Keratinocyte (primary cell): ENCODE measurements at places on chromosomes 2 and 18. TPM values are rescaled to one million over a fixed set of nuclear protein-coding genes. Genes with fewer than 3 reads are reported as not detected.

PFN4 gene
- polyA plus RNA-seq, result 0.14 to 0.28 TPM (median 0.16 TPM) in 3 replicates

LIMS4 gene
- polyA plus RNA-seq, result 0.24 to 0.58 TPM (median 0.25 TPM) in 3 replicates

FIGLA gene
- polyA plus RNA-seq, result not detected in 3 replicates

DNA sequence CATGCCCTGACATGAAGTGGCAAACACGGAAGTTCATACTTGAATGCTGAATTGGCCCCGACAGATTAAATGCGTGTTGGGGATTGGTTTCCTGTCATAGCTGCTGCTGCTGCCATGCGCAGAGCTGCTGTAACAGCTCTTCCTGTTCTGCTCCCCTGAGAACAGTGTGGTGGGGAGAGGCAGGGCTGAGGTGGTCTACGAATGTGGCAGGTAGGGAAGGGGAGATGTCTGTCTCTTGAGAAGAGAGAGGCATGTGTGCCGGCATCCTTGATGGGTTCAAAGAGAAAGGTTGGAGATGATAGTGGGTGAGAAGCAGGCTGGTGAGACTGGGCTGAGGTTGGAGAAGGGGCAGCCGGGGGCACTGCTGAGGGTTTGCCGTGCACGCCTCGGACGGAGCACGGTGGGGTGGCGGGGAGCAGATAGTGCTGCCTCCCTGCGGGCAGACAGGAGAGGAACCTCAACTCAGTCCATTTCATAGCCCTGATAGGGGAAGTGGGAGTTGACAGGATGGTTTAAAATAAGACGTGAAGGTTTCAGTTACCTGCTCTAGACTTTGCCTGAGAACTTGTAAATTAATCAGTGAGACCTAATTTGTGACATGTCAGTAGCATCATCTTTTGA, 46.1 kb downstream of the TMEM185B start:
- H3K27me3 ChIP-seq, result no peaks in the 10 kb centered on the region
- peaks cover 22% of the 10 kb centered on the region for H3K4me1 ChIP-seq
- peaks cover 4% of the 10 kb centered on the region for H3K36me3 ChIP-seq
- DNase-seq, result peak; percentile 50
- peak overlapping the region; percentile 62 for H3K27ac ChIP-seq

- H3K27me3 ChIP-seq, result no peaks in the 10 kb centered on the region
- no peak overlapping the region for H3K4me3 ChIP-seq
- H3K36me3 ChIP-seq, result no peaks in the 10 kb centered on the region
- no peak overlapping the region for H3K27ac ChIP-seq
- H3K4me1 ChIP-seq, result peaks cover 8% of the 10 kb centered on the region
Measured at GRCh38 chr2:238097988-238098871, 1.9 kb upstream of the ESPNL start.

NEU4 gene
- polyA plus RNA-seq, result not detected in 3 replicates

DYNAP gene
- 0.07 TPM in 1 of 3 replicates, not detected in the others for polyA plus RNA-seq

- no peak overlapping the region for H3K27ac ChIP-seq
- H3K4me3 ChIP-seq, result no peak overlapping the region
- no peaks in the 10 kb centered on the region for H3K4me1 ChIP-seq
- no peak for DNase-seq
- H3K36me3 ChIP-seq, result no peaks in the 10 kb centered on the region
Measured at GRCh38 chr2:241072151-241072550, 29.9 kb downstream of the MTERF4 start.

GRCh38 chr2:160576054-160576499, 82.5 kb upstream of the RBMS1 start:
- no peak for DNase-seq
- H3K36me3 ChIP-seq, result no peaks in the 10 kb centered on the region
- no peaks in the 10 kb centered on the region for H3K27me3 ChIP-seq
- H3K4me1 ChIP-seq, result peaks cover 29% of the 10 kb centered on the region
- H3K27ac ChIP-seq, result peak overlapping the region; percentile 50
- H3K4me3 ChIP-seq, result no peak overlapping the region

- peaks cover 8% of the 10 kb centered on the region for H3K4me1 ChIP-seq
- no peak overlapping the region for H3K27ac ChIP-seq
- no peaks in the 10 kb centered on the region for H3K36me3 ChIP-seq
Measured at GRCh38 chr2:219570194-219570923, 980 bp downstream of the OBSL1 start.

- no peaks in the 10 kb centered on the region for H3K36me3 ChIP-seq
- H3K4me3 ChIP-seq, result no peak overlapping the region
- no peaks in the 10 kb centered on the region for H3K27me3 ChIP-seq
Measured at GRCh38 chr2:206713746-206714145, 4.5 kb downstream of the DYTN start.

GRCh38 chr2:201362396-201362795, 5.3 kb upstream of the FLACC1 start:
- peaks cover 1% of the 10 kb centered on the region for H3K36me3 ChIP-seq
- no peaks in the 10 kb centered on the region for H3K27me3 ChIP-seq
- no peak for DNase-seq
- H3K4me1 ChIP-seq, result peaks cover 4% of the 10 kb centered on the region
- no peak overlapping the region for H3K4me3 ChIP-seq

DNA sequence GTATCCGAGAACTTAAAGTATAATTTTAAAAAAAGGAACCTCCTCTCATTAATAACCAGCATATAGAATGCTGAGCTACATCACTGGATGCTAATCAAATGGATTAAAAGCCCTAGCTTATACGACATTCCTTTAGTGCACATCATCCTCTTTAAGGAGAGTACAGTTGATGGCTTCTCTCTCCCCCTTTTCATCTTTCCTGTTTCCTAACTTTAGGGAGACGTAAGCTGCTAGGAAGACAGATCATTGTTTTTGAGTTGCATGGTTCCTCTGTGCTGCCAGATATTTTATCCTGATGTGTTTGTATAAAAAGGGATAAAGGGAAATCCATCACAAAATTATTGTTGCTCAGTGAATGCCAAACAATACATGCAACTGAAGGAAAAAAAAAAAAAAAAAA, 94.2 kb downstream of the SLC8A1 start:
- no peak overlapping the region for H3K4me3 ChIP-seq
- H3K4me1 ChIP-seq, result no peaks in the 10 kb centered on the region
- no peaks in the 10 kb centered on the region for H3K27me3 ChIP-seq
- DNase-seq, result no peak
- H3K27ac ChIP-seq, result no peak overlapping the region

DNA sequence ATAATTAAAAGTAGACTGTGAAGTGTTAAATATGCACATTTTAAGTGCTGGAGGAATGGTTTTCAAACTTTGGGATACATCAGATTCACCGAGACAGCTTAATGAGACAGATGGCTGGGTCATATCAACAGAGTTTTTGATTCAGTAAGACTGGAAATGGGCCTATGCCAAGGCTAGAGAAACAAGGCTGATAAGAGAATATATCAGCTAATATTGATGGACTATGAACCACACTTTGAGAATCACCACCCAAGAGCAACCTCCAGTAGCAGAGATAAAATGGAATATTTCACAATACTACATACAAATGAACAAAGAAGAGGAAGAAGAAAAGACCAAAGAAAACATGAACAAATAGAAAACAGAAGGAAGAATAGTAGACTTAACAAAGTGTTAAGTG, 450.2 kb upstream of the KLHL29 start:
- no peaks in the 10 kb centered on the region for H3K27me3 ChIP-seq
- H3K27ac ChIP-seq, result no peak overlapping the region
- DNase-seq, result no peak
- H3K4me3 ChIP-seq, result no peak overlapping the region

EGR4 gene
- not detected in 3 replicates for polyA plus RNA-seq

GRCh38 chr2:14735696-14736095, 103.2 kb downstream of the LRATD1 start:
- no peak overlapping the region for H3K4me3 ChIP-seq
- H3K4me1 ChIP-seq, result no peaks in the 10 kb centered on the region
- no peak overlapping the region for H3K27ac ChIP-seq

GRCh38 chr2:219285373-219285735, 6.2 kb downstream of the DNAJB2 start:
- H3K36me3 ChIP-seq, result peaks cover 23% of the 10 kb centered on the region
- H3K4me3 ChIP-seq, result peak overlapping the region; percentile 52
- H3K27ac ChIP-seq, result peak overlapping the region; percentile 65
- H3K27me3 ChIP-seq, result no peaks in the 10 kb centered on the region

DNA sequence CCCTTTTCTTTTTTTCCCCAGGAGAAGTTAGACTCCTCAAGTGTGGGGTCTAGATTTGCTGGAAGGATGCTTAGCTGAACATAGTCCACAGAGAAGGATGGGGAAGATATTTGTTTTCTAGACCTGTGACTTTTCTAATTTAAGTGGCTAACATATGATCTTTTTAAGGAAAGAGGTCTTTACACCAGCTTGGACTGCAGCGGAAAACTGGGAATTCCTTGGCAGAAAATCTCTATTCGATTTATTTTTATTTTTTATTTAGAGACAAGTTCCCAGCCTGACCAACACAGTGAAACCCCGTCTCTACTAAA, 148.4 kb downstream of the MYCN start:
- DNase-seq, result no peak
- H3K27ac ChIP-seq, result no peak overlapping the region
- H3K4me3 ChIP-seq, result no peak overlapping the region
- no peaks in the 10 kb centered on the region for H3K36me3 ChIP-seq
- no peaks in the 10 kb centered on the region for H3K4me1 ChIP-seq

DNA sequence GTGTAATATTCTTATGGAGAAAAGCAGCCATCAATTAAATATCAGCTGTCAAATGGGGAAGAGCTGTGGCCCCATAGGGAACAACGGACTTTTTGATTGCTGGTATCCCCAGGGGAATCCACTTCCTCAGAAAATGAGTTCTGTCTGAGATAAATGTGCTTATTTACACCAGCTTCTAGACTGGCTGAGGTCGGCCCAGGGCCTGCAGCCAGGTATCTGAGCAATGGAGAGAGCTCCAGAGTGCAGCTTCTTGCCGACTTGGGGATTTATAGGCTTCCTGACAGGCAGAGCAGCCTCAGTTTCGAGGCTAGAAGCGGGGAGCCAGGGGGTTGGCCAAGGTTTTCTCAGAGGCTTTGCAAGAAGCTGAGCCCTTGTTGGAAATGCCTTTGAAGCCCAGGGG, 67.2 kb downstream of the MCFD2 start:
- H3K27ac ChIP-seq, result no peak overlapping the region
- peaks cover 60% of the 10 kb centered on the region for H3K4me1 ChIP-seq
- no peaks in the 10 kb centered on the region for H3K27me3 ChIP-seq
- H3K4me3 ChIP-seq, result no peak overlapping the region

DNA sequence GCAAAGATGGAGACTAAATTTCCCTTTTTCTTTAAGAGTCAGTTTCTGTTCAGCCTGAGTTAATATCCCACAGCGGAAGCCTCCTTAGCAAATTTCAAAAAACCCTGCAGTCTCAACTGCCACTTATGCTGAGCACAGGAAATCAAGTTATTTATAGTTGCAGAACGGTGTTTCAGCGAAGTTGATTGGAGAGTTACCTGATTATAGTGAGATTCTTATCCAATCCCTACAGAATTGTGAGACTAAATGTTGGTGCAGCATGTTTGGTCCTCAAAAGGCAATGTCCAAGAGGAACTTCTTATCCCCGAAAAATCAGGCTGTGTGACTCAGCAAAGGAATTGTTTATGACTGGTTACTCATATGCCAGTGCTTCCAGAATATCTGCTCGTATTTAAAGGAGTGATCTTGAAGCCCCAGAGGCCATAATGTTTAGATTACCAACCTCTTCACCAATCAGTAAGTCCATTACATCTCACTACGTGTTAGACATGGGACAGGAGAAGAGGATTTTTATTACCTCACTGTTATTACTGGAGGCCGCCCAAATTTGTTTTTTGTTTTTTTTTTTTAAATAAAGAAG, 67.9 kb downstream of the LRRFIP1 start:
- no peaks in the 10 kb centered on the region for H3K27me3 ChIP-seq
- peak; percentile 85 for DNase-seq
- peak overlapping the region; percentile 100 for H3K27ac ChIP-seq

NPPC gene
- polyA plus RNA-seq, result not detected in 3 replicates

GRCh38 chr2:107685421-107685986, 141.2 kb upstream of the RGPD4 start:
- H3K36me3 ChIP-seq, result no peaks in the 10 kb centered on the region
- H3K4me3 ChIP-seq, result no peak overlapping the region
- no peaks in the 10 kb centered on the region for H3K4me1 ChIP-seq
- no peak for DNase-seq

DNA sequence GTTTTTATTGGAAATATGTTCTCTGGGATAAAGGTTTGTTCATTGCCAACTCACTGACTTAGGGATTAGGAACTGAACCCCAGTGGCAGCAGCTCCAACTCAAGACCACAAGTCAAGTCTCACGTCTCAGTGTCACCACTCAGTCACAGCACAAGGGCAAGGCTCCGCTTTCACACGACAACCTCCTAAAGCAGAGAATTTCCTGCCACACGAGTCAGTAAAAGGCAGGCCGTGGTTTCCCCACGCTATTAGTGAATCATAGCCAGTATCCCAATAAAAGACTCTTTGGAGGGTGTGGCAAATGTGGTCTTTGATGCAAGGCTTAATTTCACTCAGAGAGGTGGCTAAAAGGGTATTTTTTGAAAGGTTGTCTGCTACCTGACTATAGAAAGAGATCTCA, 57.6 kb downstream of the PIEZO2 start:
- no peaks in the 10 kb centered on the region for H3K27me3 ChIP-seq
- no peaks in the 10 kb centered on the region for H3K4me1 ChIP-seq

- H3K4me1 ChIP-seq, result peaks cover 47% of the 10 kb centered on the region
- peak; percentile 71 for DNase-seq
- H3K4me3 ChIP-seq, result peak overlapping the region; percentile 90
- peaks cover 10% of the 10 kb centered on the region for H3K36me3 ChIP-seq
- peak overlapping the region; percentile 93 for H3K27ac ChIP-seq
- no peaks in the 10 kb centered on the region for H3K27me3 ChIP-seq
Measured at GRCh38 chr2:191247381-191248057, 2.3 kb downstream of the MYO1B start.

- no peak for DNase-seq
- H3K4me3 ChIP-seq, result no peak overlapping the region
- no peaks in the 10 kb centered on the region for H3K36me3 ChIP-seq
- no peaks in the 10 kb centered on the region for H3K27me3 ChIP-seq
Measured at GRCh38 chr2:190582736-190583506, 48.4 kb upstream of the NEMP2 start.

G6PC2 gene
- not detected in 3 replicates for polyA plus RNA-seq

- no peak for DNase-seq
- H3K4me1 ChIP-seq, result peaks cover 15% of the 10 kb centered on the region
- no peaks in the 10 kb centered on the region for H3K27me3 ChIP-seq
- no peaks in the 10 kb centered on the region for H3K36me3 ChIP-seq
Measured at GRCh38 chr18:49813069-49813318, 339 bp downstream of the ACAA2 start.

GEN1 gene
- polyA plus RNA-seq, result 8.7 to 17.2 TPM (median 9.9 TPM) in 3 replicates

GRCh38 chr2:140580532-140581151, 1550.2 kb downstream of the LRP1B start:
- no peaks in the 10 kb centered on the region for H3K4me1 ChIP-seq
- no peaks in the 10 kb centered on the region for H3K36me3 ChIP-seq
- no peak overlapping the region for H3K27ac ChIP-seq
- no peaks in the 10 kb centered on the region for H3K27me3 ChIP-seq

PDE11A gene
- 0.01 to 0.05 TPM (median 0.04 TPM) in 3 replicates for polyA plus RNA-seq

DNA sequence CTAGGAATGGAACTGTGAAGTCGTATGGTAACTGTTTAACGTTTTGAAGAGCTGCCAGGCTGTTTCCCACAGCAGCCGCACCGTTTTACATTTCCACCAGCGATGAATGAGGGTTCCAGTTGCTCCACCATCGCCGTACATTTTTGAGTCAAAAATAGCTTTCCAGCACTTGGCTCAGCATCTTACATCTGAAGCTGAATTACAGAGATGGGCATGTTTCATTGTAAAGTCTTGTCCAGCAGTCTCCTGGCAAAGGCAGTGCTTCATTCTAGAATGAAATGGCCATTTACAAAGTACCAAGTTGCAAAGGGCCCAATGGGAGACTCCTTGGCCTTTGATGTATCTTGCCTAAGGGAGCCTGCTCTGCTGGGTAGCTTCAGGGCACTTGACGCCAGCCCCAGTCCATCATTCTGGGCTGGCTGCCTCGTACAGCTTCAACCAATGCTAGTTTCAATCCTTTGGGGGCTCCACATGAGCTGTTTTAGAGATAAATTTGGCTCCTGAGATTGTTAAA, 45.1 kb downstream of the ATIC start:
- H3K4me1 ChIP-seq, result no peaks in the 10 kb centered on the region
- H3K27me3 ChIP-seq, result no peaks in the 10 kb centered on the region
- H3K36me3 ChIP-seq, result no peaks in the 10 kb centered on the region
- no peak overlapping the region for H3K4me3 ChIP-seq
